Left kidney (tissue), 8 donors: ENCODE measurements at places on chromosomes 3 and 15. TPM values are rescaled to one million over a fixed set of nuclear protein-coding genes. Genes with fewer than 3 reads are reported as not detected.

The CCR1 gene
- polyA plus RNA-seq: 2.0 TPM

GRCh38 chr3:83498361-83499016 is 1460.3 kb upstream of the CADM2 start:
- no peak for DNase-seq

DNA sequence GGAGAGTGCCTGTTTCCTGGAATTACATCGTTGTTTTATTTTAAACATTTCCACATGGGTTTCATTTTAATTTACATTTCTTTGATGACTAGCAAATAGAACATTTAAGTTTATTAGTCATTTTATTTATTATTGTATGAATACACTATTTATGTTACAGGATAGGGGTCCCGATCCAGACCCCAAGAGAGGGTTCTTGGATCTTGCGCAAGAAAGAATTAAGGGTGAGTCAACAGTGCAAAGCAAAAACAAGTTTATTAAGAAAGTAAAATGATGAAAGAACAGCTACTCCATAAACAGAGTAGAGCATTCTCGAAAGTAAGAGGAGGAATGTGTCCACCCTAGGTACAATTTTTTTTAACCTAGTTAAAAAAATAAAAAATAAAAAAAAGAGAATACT is 539.5 kb downstream of the NAALADL2 start:
- no peak for DNase-seq

The DTX3L gene
- 15.1 TPM for polyA plus RNA-seq

DNA sequence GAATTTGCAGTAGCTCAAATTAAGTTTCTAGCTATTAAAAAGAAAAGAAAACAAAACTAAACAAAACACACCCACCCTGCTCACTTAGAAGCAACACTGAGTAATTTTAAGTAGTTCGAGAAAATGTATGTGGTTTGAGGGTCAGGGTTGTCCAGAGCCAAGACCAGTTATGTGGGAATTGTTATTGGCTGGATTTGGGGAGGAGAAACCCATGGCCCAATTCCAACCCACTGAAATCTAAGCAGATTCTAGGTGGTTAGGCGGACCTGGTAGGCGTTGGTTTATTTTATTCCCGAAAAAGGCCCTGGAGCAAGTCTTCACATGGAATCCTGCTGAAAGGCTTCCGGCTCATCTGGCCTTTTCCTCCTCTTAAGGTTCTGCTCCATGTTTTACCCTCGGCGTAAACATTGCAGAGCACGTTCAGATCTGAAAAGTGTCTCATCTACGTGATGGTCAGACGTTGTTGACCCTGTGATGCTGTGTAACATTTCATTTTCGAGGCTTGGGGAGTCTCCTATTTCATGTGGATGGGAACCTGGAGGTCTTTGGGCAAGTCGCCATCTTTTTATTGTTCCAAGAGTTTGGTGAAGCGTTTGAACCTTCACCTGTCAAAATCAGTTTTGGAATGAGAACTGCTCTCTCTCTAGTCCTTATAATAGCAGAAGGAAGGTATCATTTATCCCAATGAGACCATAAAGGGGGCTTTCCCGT is 64.0 kb downstream of the FLNB start:
- no peak for DNase-seq

DNA sequence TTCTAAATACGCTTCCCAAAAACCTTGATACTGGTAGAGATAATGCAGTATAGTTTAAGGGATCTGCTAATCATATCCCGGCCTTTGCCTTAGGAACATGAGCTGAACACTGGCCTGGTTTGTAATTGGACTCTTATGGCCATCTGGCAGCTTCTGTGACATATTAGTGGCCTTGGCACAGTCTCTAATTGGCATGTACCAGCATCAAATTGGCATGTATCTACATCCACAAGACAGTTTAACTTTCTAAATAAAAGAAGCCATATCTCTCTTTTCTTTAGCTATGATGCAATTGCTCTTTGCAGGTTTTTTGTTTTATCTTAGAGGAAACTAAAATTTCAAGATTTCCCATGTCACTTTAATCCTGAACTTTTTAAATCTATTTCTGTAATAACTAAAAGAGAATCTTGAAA is 44.6 kb upstream of the FILIP1L start:
- DNase-seq: no peak

The KCNAB1 gene
- 3.4 TPM for polyA plus RNA-seq

The CPA3 gene
- polyA plus RNA-seq: 0.48 TPM
